Activated CD4-positive, CD25-positive, alpha-beta regulatory T cell treated with anti-CD3 and anti-CD28 coated beads, Interleukin-2, amount 50 U/mL, for 16 hours (primary cell): ENCODE measurements at places on chromosomes 7 and 10.

- no peak for DNase-seq
Observed at GRCh38 chr7:143492799-143493739, 15.4 kb downstream of the TAS2R41 start.

DNA sequence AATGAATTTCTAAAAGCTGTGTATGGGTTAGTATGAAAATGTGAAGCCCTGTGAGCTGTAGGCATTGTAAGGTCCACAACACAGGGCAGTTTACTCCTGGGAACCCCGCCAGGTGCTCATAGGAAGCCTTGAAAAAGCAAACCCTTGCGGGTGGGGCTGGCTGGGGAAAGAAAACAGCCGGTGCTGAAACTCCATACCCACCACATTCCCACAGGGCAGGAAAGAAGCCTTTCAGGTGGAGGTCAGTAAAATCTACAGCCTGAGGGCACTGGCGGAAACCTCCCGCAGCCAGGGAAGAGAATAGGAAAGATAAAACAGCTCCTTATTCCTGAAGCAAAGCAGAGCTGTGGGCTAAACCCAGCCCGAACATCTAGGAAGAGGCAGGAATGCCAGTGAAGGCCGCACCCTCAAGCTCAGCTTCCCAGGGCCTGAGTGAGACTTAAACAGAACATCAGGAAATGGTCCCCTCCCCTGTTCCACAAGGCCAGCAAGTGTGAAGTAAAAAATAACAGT is 34.7 kb downstream of the PODXL start:
- DNase-seq = no peak

DNA sequence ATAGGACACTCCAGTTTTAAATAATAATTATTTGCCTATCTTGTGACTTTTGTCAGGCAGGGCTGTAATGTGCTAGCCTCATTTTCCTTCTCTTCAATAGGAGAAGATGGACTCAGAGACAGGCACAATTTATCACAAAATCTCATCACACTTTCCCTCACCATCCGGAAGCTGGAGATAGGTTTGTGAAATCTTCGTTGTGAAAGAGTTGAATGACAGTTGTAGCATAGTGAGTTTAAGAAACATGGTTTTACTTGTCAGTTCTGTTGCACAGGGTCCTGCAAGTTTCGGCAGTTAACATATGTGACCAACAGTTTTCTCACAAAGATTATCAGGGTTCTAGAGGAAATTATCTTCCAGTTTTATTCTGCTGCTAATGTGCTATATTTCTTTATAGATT is 37.7 kb upstream of the MAP3K8 start:
- DNase-seq = no peak

GRCh38 chr7:22016507-22016906 is 70.8 kb upstream of the CDCA7L start:
- no peak for DNase-seq

- no peak for DNase-seq
Observed at GRCh38 chr7:50655020-50655419, 89.8 kb upstream of the DDC start.

DNA sequence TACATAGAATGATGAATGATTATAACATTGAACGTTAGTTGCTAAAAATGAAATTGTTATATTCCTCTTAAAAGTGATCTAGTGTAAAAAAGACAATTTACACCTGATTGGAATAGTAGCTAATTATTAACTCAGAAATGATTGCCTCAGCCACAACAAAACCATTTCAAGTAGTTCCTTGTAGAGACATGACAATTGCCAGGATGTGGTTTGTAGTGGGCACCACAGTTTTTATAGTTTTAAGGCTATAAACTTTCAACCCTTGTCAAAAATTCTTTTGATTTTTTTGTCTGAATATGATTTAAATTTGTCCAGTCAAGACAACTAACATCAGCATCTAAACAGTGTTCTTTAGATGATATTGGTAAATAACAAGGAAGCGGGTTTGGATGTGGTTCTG is 145.2 kb downstream of the SUGCT start:
- DNase-seq = no peak

GRCh38 chr7:127930341-127931328 is 100.6 kb downstream of the LRRC4 start:
- no peak for DNase-seq

- no peak for DNase-seq
Observed at GRCh38 chr7:36611703-36612102, 112.6 kb downstream of the AOAH start.

GRCh38 chr7:124796771-124797170 is 31.2 kb upstream of the GPR37 start:
- no peak for DNase-seq

DNA sequence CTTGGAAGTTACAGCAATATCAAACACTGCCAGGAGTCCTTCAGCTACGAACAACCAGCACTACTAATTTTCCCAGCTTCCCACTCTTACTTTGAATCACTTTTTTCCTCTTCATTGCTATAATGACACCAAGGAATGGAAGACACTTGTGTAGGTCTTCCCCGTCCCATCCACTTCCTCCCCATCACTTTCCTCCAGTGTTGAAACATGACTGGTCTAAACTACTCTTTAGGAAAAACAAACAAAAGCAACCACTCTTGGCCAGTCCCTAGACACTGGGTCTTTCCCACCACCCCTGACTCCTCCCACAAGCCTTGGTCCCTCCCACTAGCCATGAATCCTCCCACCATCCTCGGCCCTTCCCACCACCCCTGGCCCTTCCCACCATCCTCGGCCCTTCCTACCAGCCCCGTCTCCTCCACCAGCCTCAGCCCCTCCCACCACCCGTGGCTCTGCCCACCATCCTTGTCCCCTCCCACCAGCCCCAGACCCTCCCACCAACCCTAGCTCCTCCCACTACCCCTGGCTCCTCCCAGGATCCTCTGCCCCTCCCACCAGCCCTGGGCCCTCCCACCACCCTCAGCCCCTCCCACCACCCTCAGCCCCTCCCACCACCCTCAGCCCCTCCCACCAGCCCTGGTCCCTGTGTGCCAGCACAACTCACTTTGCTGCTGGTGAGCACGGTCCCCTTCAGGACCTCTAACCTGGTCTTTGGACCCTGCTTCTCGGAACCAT is 68.5 kb downstream of the CXCL12 start:
- no peak for DNase-seq

GRCh38 chr7:126079581-126079980 is 1150.0 kb upstream of the POT1 start:
- DNase-seq = no peak

GRCh38 chr7:50304129-50304910 is at the start of gene IKZF1:
Gene IKZF1 (plus strand): TSS chr7:50304716. CDS start chr7:50319062, 14,346 bp downstream.
- DNase-seq = no peak

- no peak for DNase-seq
Observed at GRCh38 chr7:49791088-49791741, 17.8 kb downstream of the VWC2 start.

GRCh38 chr10:94361171-94361794 is 1.5 kb downstream of the NOC3L start:
- no peak for DNase-seq

DNA sequence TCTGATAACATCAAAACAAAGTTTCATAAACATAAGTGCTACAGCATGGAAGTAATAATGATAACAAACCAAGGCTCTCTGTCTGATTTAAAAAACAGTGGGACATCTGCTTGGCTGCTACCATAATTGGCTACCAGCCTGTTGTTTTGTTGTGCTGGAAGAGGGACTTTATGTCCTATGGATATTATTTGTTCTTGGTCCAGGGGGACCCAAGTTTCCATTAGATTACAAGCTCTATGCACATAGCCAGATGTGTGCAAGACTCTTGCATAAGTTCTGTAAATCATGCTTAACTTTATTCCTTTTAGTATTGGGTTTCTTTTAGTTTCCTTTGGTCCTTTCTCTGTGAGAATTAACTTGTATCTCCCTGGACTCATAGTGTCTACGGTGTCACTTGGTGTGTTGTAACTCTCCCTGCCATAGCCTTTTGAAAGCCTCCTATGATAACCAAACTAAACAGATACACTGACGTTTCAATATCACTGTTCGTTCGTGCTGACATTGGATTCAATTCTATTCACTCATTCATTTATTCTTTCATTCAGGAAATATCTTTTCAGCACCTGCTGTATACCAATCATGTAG is 41.4 kb upstream of the CD36 start:
- no peak for DNase-seq

DNA sequence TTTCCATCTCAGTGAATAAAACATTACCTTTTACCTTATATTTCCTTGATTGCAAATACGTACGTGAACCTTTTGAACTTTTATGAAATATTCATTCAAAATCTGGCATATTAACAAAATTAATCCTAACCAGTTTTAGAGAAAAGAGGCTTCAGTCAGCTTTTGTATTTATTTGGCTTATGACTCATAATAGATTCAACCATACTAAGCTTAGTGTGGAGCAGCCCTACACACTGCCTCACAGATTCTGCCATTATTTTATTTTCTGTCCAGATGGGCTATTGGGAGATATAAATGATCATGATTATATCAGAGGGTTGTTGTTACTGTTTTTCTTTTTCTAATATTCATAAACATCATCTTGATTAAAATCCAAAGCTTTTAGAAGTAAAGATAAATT is 325.5 kb downstream of the GPR37 start:
- no peak for DNase-seq

GRCh38 chr10:11615396-11615795 is 3.9 kb upstream of the USP6NL start:
- no peak for DNase-seq

GRCh38 chr7:139249179-139249810 is 18.3 kb downstream of the UBN2 start:
- no peak for DNase-seq

DNA sequence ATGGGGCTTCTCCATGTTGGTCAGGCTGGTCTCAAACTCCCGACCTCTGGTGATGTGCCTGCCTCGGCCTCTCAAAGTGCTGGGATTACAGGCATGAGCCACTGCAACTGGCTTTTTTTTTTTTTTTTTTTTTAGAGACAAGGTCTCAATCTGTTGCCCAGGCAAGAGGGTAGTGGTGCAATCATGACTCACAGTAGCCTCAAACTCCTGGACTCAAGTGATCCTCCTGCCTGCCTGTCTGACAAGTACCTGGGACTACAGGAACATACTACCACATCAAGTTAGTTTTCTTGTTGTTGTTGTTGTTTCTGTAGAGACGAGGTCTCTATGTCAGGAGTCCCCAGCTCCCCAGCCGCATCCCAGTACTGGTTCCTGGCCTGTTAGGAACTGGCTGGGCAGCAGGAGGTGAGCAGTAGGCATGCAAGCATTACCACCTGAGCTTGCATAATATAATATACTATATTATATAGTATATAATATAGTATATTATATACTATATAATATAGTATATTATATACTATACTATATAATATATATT is 55.7 kb downstream of the TPK1 start:
- DNase-seq = no peak

- DNase-seq = no peak
Observed at GRCh38 chr10:43176271-43176670, 38.0 kb downstream of the CSGALNACT2 start.

DNA sequence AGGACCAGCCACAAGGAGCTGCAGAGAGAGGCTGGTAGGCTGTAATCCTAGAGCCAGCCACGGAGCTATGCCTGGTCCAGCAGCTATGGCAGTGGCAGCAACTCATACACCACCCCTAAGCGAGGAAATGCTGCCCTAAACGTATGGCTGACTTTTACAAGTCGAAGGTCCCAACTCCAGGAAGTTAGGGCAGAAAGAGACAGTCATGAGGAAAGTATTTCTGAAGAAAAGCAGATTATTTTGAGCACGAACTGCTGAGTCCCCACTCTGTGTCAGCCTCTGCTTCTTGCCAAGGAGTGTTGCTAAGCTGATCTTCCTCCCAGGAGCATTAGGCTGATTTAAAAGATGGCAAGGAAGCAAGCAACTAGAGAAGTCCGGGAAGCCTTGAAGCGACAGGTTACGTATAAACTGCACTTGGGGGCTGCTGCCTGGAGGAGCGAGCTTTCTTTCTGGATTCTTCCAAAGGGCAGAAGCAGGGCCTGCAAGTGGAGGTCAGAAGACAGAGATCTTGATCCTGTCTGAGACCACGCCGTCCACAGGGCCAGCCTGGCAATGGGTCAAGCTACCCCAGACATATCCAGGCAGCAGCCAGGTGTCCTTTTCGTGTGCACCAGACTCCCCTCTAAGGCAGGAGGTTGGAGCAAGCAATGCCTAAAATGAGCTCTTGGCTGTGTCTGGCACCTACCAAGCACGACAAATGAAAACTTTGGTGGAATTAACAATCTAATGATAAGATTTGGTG is 39.4 kb downstream of the PLXNA4 start:
- DNase-seq = no peak
